GM12878 (cell line): ENCODE measurements at places on chromosomes 3 and 15. TPM values are rescaled to one million over a fixed set of nuclear protein-coding genes. Genes with fewer than 3 reads are reported as not detected.

DNA sequence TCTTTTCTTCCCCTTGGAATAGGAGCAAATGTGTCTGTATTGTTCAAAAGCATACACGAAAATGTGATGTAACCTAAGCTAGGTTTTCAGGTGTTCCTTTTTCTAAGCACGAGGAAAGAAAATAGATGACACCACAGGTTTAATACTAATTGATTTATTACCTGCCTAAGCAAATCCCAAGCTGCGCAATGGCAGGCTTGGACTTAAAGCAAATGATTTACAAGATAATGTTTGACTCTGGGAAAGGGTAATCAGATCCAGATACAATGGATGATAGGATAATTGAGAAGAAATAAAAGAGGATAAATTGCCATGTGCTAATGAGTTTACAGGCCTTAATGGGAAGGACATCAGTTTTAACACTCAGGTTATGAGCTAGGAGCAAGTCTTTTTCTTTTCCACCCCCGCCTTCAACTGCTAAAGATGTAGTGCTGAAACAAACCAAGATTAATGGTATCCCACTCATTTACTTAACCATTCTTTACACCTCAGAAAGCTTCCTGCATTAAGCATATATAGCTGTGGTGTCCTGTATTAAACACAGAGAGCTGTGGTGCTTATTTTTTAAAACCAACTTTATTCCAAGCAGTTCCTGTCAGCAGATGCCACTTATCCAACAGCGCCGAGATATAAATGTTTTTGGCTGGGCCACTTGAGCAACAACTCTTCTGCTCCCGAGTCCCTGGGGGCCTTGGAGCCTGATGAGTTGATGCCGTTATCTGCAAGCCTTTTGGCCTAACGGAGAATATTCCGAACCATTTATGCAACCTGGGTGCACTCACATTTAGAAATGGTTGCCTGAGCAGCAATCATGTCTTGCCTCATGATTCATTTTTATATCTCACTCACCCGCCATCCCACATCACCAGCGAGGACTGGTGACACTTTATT lies 205.5 kb downstream of the MECOM start:
- no peak for DNase-seq

DNA sequence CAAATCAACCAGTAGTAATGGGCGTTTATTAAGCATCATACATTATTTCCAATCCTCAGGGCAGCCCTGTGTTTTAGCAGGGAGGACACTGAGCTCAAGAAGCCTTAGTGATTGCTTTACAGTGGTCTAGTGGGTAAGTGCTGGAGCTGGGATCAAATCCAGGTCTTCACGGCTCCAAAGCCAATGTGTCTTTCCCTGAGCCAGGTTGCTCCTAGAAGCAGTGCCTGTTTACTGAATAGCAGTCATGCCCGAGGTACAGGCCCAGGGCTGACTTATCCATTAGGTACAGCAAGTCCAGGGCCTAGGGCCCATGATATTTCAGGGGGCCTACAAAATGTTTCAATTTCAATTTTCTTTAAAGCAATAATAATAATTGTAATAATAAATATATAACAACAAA lies 9.6 kb upstream of the SMAD6 start:
- no peak for DNase-seq

GRCh38 chr3:119594066-119594465 lies 3.6 kb upstream of the PLA1A start:
- DNase-seq = no peak

DNA sequence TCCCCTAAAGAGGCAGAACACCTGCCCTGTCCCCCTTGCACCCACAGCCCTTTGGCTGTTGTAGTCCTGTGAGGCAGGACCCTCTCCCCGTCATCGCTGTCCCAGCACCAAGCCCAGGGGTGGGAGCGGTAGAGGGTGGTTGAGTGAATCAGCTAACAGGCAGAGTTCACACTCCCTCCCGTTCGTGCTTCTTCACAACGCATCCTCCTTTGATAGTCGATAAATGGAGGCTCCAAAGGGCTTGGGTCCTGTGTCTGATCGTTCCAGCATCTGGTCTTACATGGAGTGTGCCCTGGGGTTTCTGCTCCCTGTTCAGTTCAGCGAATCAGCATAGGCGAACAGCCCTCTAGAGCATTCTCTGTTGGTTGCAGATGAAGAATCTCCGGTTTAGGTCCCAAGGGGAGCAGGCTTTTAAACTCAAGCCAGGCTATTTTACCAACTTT lies 820 bp upstream of the HMCES start:
- DNase-seq = no peak

DNA sequence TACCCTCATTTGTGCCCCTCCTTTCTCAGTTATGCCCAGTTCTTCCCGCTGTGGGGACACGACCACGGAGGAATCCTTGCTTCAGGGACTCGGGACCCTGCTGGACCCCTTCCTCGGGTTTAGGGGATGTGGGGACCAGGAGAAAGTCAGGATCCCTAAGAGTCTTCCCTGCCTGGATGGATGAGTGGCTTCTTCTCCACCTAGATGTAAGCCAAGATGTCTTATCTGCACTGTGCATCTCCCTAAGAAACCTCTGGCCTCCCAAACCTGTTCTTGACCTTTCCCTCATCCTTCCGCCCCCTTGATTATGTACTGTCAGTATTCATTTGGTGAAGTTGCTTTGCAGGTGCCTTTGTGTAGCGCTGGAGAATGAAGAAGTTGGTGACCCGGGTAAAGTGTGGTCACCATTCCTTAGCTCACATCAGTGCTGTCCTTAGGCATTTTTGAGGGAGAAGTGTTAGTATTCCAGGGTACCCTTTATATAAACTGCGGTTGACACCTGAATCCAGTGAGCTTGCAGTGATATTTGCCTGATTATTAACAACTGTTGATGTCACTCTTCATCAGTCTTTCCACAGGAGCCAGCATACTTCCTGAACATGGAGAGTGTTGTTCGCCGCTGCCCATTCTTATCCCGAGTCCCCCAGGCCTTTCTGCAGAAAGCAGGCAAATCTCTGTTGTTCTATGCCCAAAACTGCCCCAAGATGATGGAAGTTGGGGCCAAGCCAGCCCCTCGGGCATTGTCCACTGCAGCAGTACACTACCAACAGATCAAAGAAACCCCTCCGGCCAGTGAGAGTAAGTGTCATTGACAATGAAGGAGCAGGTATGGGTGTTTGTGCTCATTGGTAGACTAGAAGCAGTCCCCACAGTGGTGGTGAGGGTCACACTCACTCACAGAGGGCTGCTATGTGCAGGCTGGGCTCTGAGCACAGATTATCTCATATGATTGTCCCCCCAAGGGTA lies 966 bp downstream of the ALAS1 start:
- no peak for DNase-seq

DNA sequence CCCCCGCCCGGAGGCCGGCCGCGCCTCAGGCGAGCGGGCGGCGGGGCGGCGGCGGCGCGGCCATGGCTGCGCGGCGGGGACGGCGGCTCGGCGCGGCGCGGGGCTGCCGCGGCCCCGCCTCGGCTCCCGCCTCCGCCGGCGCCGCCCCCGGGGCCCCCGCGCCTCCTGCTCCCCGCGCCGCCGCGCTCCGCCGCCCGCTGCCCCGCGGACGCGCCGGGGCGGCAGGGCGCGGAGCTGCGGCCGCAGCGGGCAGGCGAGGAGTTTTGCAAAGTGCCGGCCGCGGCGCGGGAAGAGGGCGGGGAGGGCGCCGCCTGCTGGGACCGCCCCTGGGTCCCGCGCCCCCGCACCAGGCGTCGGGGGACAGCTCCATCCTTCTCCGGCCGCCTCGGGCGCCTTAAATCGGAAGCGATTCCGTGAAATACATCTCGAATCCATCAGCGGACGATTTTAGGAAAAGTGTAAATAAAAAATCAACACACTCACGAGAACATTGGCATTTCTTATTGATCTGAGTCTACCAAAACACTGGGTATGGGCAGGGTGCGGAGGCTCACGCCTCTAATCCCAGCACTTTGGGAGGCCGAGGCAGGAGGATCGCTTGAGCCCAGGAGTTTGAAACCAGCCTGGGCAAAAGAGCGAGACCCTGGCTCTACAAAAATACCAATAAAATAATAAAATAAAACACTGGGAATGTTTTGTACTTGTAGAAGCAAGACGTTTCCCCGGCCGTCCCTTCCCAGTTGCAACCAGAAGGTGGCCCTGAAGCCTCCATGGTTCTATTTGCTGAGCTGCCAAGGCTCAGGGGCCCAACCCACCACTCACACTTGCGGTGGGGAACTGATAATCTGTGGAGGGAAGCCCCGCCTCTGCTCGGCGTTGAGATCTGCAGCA lies 136.9 kb downstream of the NUP210 start:
- no peak for DNase-seq

GRCh38 chr15:86167841-86168240 lies 88.2 kb downstream of the AGBL1 start:
- no peak for DNase-seq

SNX1 gene
- total RNA-seq = 107 and 115 TPM in 2 replicates
